Type B pancreatic cell (in vitro differentiated cells): ENCODE measurements at places on chromosomes 11 and 22. TPM values are rescaled to one million over a fixed set of nuclear protein-coding genes. Genes with fewer than 3 reads are reported as not detected.

DNA sequence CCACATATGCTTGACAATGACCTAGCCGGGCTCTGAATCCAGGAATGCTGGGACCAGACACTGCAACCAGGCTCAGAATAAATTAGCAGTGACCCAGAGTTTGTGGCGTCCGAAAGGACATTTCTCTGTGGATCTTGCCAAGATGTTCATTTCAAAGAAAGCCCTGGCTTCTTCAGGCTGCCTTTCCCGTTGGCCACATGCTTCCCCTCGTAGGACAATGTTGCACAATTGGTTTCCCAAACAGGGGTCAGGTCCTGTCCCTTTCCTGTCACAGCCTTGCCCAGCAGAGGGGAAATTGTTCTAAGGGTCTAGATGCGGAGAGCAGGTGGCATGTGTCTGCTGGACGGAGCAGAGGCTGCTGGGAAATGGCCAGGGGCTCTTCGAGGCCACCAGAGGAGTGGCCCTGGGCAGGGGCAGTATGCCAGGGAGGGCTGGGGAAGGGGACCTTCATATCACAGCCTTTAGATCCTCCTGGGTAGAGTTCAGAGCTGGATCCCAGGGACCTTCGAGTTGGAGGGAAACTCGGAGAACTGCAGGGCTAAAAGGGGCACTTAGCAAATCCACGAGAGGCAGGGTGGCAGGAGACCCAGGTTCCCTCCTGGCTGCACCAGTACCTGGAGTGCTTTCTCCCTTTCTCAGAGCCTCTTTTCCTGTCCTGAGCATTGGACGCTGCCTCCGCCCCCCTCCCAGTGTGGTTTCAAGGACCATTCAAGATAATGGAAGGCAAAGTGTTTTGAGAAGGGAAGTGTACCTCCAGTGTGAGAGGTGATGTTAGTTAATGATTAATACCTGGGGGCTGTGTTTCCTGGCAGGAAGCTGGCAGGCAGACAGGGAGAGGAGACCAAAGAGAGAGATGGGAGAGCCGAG lies 42.3 kb downstream of the C11orf96 start:
- peaks cover 36% of the 10 kb centered on the region for H3K4me1 ChIP-seq
- no peaks in the 10 kb centered on the region for H3K36me3 ChIP-seq
- H3K4me3 ChIP-seq = peak overlapping the region; percentile 18

The AIFM3 gene
- total RNA-seq = 0.69 and 2.6 TPM in 2 replicates

The PGA5 gene
- total RNA-seq = 0.62 and 2.9 TPM in 2 replicates

GRCh38 chr11:35271031-35271430 lies 132.1 kb downstream of the CD44 start:
- no peaks in the 10 kb centered on the region for H3K36me3 ChIP-seq
- H3K27ac ChIP-seq = no peak overlapping the region
- peaks cover 12% of the 10 kb centered on the region for H3K4me1 ChIP-seq
- H3K27me3 ChIP-seq = no peaks in the 10 kb centered on the region
- no peak for DNase-seq
- H3K4me3 ChIP-seq = no peak overlapping the region
